ENCODE measurements at places on chromosomes 16 and 17.

DNA sequence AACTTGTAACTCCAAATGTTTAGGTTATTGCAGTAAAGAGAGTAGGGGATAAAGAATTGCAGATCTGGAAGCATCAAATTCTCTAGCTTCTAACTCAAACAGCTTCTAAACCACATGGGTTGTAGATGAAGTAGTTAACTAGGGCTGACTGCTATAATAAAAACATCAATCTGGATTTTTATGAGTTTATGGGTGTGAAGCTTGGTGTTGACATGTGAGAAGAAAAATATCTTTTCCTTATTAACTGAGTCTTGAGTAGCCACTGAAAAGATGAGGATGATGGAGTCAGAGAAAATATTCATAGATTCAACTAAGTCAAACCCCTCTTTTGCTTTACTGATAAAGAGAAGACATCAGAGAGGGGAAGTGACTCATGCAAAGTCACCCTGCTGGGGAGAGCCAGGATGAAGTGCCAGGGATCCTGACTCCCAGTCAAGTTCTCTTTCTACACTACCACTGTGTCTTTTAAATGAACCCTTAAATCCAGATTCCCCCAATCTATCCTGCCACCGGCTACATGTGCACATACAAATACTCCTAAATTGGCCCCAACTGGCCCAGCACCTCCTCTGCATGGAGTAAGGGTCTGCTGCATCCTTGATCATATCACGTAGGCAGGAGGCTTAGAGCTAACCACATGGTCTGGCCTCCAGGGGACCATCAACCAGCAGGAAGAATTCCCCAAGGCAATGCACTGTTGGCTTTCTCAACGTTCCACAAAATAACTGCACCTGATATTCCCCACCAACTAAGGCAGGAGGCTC, 264.0 kb upstream of the CCL2 start:
- no peak for DNase-seq

DNA sequence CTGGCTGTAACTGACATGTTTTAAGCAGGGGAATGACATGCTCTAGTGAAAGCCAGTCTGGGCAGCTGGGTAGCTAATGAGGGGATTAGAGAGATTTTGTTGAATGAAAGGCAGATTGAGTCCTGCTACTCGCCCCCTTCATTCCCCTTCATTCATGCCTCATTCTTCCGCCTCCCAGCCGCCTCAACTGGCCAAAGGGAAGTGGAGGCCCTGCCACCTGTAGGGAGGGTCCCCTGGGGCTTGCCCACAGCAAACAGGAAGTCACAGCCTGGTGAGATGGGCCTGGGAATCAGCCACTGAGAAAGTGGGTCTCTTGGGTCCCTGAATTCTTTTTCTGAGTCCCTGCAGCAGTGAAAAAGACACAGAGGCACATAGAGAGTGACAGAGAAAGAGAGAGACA, 1.1 kb upstream of the CD19 start:
- no peak for DNase-seq

- DNase-seq: no peak
These were observed 42.3 kb downstream of the SLC7A5 start for GRCh38 chr16:87826798-87827587.

DNA sequence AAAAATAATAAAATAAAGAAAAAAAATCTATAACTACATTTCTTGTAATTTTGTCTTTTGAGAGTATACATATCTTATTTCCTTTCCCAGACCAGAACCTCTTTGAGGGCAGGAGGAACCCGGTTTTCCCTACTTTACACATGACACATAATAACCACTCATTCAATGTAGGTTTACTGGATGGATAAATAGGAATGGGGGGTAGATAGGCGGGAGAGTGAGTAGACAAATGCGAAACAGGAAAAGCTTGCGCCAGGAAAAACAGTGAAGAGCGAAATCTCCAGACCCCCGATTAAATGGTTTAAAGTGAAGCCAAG, 515 bp upstream of the GOSR2 start:
- DNase-seq: no peak

DNA sequence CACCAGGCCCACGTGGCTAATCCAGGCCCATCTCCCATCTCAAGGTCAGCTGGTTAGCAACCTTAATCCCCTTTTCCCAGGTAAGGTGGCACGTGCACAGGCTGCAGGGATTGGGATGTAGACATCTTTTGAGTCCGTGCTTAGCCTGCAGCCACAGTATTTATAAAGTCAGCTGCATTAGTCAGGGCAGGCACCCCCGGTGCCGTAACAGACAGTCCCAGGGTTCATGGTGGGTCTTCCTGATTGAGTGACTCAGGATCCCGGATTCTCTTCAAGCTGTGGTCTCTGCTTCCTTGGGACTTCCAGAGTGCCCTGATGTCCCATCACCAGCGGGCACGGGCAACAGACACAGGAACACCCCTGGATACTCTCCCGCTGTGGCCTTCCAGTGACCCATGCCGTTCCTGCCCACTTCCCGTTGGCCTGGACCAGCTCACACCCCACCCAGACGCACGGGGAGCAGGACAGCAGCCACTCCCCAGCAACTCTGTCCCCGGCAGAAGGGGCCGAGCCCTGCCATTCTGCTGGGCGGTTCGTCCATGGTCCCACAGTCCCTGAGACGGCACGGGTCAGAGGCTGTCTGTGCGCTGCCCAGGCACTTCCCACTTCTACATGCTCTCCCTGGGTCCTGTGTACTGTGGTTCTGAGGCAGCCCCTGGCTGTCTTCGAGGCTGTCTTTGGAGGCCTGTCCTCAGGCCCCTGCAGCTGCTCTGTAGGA, 248.6 kb upstream of the GSE1 start:
- no peak for DNase-seq

GRCh38 chr17:66987059-66987616, 22.6 kb downstream of the CACNG4 start:
- no peak for DNase-seq

All from activated CD4-positive, alpha-beta T cell treated with anti-CD3 and anti-CD28 coated beads for 24 hours (primary cell).